Fibroblast of lung (primary cell): ENCODE measurements at places on chromosomes 16 and 17. TPM values are rescaled to one million over a fixed set of nuclear protein-coding genes. Genes with fewer than 3 reads are reported as not detected.

Gene ABI3
- total RNA-seq, result not detected in 2 replicates

Gene MYL4
- total RNA-seq, result not detected in 2 replicates

Gene FN3K
- total RNA-seq, result 5.6 and 8.9 TPM in 2 replicates

Gene GJD3
- total RNA-seq, result 3.9 and 4.3 TPM in 2 replicates
